ENCODE measurements at places on chromosomes 1 and 21.
A peak's percentile ranks its signal among the peaks of the same experiment; 100 is the strongest.

- DNase-seq = no peak
Measured at GRCh38 chr1:160086456-160086892, 5.1 kb downstream of the KCNJ9 start.

DNA sequence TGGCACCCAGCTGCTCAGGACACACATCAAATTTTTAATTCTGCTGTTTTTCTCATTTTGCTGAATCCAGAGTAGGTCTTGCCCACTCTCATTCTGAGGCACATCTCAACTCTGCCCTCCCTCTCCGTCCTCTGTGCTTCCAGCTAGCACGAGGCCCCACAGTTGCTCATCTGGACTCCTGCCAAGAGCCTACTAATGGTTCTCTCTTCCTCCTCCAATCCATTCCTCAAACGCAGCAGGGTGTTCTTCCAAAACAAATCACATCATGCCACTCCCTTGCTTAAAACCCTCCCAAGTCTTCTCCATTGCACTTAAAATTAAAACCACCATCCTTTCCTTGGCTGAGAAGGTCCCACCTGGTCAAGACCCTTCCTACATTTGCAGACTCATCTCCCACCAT, 49.8 kb upstream of the SCAF4 start:
- DNase-seq = no peak

GRCh38 chr1:109185990-109186732, 27.6 kb upstream of the SARS1 start:
- no peak for DNase-seq

DNA sequence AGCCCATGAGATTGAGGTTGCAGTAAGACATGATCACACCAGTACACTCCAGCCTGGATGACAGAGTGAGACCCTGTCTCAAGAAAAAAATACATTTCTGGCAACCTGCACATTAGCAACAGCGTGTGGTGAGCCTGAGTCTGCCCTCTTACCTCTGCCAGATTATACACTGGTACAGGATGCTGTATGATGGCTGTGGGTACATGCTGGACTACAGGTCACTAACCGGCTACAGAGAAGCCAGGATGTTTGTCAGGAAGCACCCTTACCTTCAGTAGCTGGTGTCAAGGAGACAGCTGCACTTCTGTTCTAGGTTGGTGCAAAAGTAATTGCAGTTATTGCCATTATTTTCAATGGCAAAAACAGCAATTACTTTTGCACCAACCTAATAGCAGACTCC, 575.7 kb downstream of the NPHP4 start:
- DNase-seq = no peak

- DNase-seq = no peak
Measured at GRCh38 chr1:80987824-80988223, 812.9 kb upstream of the ADGRL2 start.

- DNase-seq = no peak
Measured at GRCh38 chr1:5909576-5910275, 82.5 kb downstream of the NPHP4 start.

DNA sequence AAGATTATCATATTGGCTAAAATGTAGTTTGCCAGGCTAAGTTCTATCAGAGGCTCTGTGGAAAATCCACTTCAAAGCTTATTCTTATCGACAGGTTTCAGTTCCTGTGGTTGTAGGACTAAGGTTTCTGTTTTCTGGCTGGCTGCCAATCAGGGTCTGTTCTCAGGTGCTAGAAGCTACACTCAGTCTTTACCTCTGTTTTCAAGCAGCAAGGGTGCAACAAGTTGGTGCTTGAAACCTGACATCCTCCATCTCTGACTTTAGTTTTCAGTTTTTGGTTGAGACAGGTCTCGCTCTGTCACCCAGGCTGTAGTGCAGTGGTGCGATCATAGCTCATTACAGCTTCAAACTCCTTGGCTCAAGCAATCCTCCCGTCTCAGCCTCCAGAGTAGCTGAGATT, 15.3 kb upstream of the TMCO2 start:
- peak; percentile 55 for DNase-seq

DNA sequence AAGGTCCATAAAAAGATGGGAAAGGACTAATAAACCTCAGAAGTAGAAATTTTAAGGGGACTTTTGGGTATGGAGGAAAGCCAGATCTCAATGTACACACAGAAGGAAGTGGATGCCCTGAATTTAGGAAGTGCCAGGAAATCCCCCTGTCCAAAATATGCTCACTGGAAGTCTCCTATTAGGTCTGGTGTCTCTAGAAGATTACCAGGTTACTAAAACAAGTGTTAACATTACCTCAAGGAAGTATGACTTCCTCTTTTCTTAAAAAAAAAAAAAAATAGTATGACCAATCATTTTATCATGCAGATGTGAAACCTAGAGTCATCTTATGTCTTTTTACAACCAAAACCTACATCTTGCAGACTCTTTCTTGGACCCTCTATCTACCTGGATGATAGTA, 30.7 kb downstream of the CD58 start:
- DNase-seq = no peak

GRCh38 chr21:39288987-39289386, 24.4 kb downstream of the BRWD1 start:
- no peak for DNase-seq

DNA sequence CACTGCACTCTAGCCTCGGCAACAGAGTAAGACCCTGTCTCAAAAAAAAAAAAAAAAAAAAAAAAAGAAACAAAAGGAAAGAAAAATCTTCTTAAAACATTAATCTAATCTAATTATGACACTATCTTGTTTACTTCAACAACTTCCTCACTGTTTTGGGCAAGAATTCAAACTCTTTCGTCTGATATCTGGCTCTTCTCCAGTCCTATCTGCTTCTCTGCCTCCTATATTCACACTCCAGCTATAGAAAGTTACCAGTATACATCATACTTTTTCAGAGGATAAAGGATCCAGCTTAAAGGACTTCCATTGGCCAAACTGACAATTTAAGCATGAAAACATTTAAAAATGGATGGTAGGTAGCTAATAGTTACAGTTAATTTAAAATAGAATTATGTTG, 47.3 kb downstream of the EIF2B3 start:
- no peak for DNase-seq

GRCh38 chr1:224541901-224542630, 74.1 kb upstream of the CNIH3 start:
- DNase-seq = no peak

- DNase-seq = no peak
Measured at GRCh38 chr1:236727521-236727920, 41.2 kb downstream of the ACTN2 start.

DNA sequence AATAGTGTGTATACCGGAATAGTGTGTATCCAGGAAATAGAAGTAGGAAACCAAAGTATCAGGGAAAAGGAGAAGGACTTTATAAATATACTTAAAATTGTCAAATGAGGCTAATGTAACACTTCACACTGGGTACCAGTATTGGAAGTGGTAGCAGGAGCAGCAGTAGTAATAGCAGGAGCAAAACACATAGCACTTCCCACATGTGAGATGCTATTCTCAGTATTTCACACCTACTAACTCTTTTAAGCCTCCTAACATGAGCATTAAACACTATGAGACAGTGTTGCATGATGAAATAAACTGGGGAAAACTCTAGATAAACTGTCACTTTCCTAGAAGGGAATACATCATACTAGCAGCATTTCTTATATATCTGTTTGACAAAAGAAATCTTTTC, 376.7 kb downstream of the VAV3 start:
- no peak for DNase-seq

DNA sequence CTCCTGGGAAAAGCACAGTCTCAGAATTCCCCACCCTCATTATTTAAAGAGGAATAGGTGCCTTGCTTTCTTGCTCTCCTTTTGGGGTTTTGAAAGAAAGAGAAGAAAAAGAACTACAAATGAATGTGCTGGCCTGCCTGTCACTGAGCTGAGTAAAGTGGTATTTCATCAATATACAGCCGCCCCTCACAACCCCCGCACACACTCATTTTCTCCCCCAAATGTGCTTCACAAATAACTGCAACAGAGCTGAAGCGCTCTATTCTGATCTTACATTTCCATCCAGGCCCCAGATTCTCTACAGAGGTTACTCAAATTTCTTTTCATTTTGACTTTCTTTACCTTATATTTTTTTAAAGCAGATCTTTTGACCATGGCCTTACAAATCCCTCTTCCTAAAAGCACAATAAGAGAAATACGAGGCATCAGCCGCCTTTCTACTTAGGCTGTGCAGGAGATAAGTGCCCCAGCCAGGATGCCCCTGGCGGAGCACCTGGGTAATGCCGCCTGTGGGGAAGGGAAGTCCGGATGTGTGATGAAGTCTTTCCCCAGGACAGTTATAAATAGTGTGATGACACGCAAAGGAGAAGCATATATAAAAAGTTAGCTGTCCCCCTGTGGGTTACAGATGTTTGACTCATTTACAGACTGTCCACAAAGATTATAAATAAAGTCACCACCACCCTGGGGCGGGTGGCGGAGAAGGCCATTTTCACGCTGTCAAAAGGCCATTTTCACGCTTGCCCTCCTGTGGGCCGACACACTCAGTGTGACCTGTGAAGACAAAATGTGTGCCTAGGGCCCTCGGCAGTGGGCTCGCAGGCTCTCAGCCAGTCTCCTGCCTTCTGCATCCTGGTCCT, 6.5 kb downstream of the KCNN3 start:
- DNase-seq = peak; percentile 51

DNA sequence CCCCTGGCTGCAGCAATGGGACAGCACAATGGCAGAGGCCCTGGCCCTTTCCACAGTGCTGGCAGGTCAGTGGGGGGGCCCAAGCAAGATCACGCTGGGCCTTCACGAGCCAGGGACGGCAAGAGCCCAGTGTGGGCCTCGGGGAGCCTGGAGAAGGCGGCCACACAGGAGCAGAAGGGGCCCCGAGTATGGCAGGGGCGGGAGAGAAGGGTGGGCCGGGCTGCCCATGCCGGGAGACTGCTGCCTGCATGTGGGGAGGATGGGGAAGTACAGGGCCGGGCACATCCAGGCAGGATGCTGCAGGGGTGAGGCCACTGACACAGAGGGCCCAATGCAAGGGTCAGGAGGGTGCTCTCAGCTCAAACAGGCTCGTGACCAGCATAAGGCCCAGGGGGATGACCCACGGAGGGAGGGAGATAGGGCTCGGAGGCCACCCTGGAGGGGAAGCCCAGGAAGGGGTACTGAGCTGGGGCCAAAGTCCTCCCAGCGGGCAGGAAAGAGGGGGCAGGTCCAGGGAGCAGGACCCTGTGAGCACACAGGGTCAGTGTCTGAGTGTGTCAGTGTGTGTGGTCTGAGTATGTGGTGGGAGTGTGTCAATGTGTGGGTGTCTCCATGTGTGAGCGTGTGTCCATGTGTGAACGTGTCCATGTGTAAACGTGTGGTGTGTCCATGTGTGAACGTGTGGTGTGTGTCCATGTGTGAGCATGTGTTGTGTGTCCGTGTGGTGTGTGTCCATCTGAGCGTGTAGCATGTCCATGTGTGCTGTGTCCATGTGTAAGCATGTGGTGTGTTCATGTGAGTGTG, 13.1 kb downstream of the SLC19A1 start:
- no peak for DNase-seq

GRCh38 chr1:241442686-241443085, 76.9 kb downstream of the FH start:
- DNase-seq = no peak

DNA sequence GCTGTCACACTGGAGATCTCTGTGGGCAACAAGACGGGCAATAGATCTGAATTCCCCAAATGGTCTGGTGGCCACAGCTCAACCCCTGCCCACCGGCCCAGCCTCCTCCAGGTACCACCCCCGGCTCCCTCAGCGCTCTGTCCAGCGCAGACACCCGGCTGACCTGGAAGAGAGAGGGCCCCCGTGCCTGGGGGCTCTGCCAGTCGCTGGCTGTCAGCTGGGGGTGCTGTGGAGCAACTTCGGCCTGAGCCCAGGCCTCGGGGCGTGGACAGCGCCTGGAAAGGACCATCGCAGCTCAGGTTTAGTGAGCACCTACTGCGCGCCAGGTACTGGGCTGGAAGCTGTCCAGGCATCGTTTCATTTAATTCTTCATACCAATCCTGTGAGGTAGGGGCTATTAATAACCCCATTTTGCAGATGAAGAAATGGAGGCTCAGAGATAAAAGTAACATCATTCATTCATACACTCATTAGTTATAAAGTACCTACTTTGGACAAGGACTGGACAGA, 51.0 kb downstream of the AHDC1 start:
- DNase-seq = no peak

- peak; percentile 6 for DNase-seq
Measured at GRCh38 chr1:119582801-119583200, 65.3 kb downstream of the ZNF697 start.

- DNase-seq = peak; percentile 58
Measured at GRCh38 chr1:203593723-203594122, 32.9 kb upstream of the ATP2B4 start.

GRCh38 chr1:41809692-41810091, 109.0 kb downstream of the HIVEP3 start:
- DNase-seq = no peak

GRCh38 chr1:17052038-17052437, 1.8 kb downstream of the SDHB start:
- no peak for DNase-seq

DNA sequence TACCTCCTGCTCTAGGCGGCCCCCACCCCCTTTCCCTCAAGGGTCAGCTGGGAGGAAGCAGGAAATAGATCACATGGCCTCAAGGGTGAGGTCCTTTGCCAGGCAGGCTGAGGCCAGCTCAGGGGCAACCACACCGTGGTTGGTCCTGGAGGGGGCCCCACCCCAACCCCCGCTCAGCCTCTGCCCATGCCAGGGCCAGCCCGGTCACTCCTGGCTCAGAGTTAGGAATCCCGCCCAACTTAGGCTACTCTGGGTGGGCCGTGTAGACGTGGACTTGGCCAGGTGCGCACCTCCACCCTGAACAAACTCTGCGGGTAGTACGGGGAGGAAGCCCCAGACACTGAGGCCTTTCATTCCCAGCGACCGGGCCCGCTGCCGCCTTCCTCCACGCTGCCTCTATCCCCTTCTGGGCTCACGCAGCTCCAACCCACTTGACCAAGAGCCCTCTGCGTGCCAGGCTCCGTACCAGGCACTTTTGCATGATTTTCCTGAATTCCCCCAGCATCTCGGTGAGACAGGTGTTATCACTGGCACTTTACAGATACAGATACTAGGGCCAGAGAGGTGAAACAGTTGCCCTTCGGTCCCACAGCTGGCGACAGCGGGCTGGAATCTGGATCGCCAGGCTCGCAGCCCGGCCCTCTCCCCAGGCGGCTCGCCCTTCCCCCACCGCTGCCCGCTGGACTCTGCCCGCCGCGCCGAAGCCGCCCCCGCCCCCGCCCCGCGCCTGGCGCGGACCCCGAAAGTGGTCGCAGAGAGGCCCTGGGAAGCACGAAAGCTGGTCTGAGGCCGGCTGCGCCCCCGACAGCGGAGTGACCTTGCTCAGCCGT, 769 bp downstream of the GALE start:
- DNase-seq = peak; percentile 26

GRCh38 chr1:89602871-89603404, 30.0 kb upstream of the LRRC8C start:
- DNase-seq = peak; percentile 48

GRCh38 chr21:31409831-31410487, 65.9 kb upstream of the TIAM1 start:
- DNase-seq = no peak

DNA sequence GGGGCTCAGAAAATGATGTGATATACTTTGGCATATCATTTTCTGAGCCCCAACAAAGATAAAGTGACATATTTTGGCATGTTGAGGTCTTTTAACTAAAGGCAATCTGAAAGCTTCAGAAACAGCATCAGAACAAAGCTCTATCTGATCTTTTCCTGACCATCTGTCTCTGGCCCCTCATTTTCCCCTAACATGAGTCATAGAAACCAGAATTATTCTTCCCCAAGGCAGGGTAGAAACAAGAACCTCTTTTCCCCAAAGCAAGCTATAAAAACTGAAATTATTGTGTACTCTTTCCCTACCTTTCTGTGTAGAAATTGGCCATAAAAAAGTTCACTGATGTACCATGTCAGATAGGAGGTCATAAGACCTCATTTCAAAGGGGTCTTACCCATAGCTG, 48.7 kb upstream of the PLA2G4A start:
- DNase-seq = no peak

GRCh38 chr21:14382486-14382834, 486 bp downstream of the HSPA13 start:
- peak; percentile 47 for DNase-seq
